ENCODE measurements at places on chromosomes 12 and 14.

- DNase-seq = peak; percentile 32
Measured at GRCh38 chr12:65825507-65826352, 1.4 kb downstream of the HMGA2 start.

DNA sequence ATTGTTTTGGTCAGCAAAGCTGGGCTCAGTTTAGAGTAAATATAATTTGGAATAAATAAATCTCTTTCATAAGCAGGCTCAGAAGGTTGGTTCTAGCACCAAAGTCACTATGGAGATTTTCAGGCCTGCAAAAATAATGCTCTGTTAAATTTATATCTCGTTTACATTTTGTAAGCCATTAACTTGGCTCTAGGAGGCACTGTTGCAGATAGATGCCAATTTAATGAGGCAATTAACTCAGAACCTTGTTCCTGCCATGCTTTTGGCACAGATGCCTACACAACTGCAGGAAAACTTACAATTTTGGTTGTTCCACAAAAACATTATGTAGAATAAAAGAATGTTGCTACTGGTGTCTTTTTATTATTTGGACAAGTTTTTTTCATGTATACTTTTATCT lies 428.1 kb downstream of the FLRT2 start:
- DNase-seq = no peak

GRCh38 chr12:126163984-126164383 lies 1098.7 kb downstream of the AACS start:
- no peak for DNase-seq

DNA sequence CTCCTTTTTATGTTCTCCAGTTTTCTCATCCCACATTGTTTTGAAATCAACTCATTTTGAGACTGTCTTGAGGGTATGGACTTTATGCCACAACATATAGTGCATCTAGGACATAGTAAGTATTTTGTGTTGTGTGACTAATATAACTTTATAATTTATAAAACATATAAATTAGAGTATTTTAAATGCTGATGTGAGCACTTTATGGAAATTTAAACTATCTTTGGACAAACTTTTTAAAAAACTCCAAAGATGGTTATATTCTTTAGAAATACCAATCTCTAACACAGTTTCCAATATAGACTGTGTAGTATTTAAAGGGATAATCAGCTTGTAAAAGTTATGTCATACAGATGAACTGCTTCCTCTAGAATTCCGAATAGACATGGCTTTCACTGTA lies 87.4 kb downstream of the LRIG3 start:
- no peak for DNase-seq

DNA sequence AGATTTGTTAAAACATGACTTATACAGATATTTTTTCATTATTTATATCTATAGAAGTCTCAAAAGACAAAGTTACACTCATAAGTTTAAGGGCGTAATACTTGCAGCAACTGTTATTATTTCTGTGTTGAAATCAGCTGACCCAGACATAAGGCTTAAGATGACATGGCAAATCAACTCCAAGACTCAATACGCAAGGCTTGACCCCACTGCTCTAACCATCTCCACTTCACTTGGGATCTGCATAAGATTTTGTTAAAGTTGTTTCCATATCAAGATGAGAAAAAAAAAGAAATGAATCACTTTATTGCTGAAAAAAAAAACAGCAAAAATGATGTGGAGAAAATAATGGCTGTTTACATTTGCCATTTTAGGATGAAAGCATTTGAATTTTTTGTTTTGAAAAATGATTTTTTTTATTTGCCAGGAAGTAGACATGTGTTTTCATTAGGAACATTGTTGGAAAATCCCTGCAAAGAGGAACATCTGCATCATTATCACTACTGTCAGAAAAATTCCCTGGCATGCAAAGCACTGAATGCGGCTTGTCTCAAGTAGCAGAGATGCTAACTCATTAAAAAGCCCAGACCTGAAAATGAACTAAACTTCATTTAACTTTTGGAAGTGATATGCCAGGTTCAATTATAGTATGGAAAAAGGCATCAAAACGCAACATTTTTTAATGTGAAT lies 73.5 kb downstream of the LIN7A start:
- DNase-seq = no peak

DNA sequence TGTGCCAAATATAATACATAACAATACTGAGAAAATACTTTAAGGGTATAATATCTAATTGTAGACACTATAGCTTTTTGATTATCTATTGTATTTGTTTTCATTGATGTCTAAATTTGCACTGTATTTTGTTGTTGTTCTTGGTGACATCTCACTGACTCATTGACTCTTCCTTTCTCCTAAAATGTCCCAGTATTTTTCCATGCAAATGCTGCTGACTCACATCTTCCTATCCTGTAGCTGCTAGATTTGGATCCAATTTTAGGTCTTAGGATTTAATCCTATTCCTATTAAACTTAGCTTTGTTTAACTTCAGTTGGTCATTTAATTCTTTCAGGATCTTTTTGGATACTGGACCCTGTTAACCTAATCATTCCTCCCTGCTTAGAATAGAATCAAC lies 148.5 kb downstream of the TMTC2 start:
- no peak for DNase-seq

- no peak for DNase-seq
Measured at GRCh38 chr12:113645603-113646002, 173.9 kb upstream of the LHX5 start.

DNA sequence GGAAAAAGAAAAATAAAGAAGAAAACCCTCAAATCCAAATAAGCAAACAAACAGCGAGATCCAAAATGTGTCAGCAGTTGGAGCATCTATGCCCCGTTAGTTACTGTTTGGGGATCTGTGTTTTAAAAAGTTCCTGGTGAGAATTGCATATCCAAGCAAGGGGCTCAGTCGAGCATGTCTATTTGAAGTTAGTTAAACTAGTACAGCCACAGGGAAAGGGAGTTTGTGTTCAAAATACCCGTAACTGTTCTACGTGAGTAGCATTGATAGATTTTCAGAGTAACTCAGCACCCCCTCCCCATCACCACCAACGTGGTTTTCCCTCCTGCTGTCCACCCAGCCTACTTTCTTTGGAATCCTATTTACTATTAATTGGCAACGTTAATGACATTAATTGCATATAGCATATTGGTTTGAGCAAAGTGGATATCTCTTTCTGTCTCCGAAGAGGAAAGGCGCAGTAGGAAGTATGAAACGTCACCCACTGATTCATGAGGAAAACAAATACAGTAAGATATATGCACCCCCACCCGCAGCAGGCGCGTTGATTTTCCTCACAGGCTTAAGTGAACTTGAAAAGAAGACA lies 1.5 kb downstream of the NPAS3 start:
- DNase-seq = no peak

- DNase-seq = no peak
Measured at GRCh38 chr12:40099423-40099853, 6.4 kb downstream of the SLC2A13 start.

DNA sequence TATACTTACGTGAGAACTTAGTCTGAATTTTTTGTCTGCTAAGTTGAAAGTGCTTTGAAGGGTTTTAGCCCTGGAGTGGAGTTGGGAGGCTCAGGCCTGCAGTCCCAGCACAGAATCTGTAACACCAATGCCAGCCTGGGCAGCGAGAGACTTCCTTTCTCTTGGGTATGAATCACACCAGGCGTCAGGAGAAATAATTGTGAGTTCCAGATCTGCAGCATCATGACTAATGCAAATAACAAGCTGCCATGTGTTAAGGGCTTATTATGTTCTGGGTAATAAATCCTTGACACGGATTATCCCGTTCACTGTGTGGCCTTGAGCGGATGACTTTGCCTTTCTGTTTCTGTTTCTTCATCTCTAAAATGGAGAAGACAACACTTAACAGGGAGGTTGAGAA lies 70.6 kb downstream of the B4GALNT3 start:
- DNase-seq = no peak

All from mesothelial cell of epicardium (in vitro differentiated cells).